SK-N-SH (cell line): ENCODE measurements at places on chromosomes 6 and 20. TPM values are rescaled to one million over a fixed set of nuclear protein-coding genes. Genes with fewer than 3 reads are reported as not detected.

DNA sequence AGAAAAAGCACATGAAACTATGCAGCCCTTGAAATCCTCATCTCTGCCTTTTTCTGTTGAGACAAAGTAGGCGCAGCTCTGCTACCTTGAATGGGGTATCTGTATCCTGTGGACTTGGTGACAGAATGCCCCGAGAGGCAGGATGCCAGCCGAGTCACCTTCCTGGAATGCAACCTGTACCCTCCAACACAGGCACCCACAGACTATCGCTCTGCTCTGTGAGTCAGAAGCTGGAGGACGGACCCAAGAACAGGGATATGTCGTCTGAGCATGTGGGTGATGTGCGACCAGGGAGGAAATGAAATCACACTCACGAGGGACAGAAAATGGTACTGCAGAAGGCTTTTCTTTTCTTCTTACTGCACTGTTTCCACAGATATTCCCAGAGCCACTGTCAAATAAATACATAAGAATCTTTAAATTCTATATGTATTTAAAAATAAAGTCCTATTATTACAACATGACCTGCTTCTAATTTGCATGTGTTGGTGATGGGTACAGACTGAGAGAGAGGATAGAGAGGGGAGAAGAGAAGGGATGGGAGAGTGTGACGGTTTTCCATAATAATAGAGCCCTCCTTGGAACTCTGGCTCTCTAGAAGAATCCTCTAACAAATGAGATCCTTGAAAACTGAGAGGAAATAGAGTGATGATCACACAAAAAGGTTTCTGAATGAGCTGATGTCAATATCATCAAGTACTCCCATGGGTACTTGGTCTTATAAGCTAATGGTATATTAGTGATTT, 308.1 kb downstream of the FOXC1 start:
- DNase-seq, result no peak

DNA sequence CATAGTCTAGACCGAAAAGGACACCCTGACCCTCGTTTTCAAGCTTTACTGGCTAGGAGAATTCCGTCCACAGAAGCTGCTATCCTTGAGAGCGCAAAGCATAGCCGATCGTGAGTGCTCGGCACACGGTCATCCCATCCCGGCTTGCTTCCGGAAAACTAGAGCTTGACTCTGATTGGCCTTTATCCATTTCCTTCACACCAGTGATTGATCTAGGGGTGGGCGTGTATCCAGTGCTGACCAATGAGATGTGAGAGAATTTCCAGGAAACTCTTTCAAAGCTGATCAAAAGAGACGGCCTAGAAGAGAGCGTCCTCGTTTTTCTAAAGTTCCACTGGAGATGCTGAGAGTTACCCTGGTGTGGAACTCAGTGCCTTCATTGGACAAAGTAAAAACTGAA, 41.0 kb upstream of the NFATC2 start:
- DNase-seq, result no peak

DNA sequence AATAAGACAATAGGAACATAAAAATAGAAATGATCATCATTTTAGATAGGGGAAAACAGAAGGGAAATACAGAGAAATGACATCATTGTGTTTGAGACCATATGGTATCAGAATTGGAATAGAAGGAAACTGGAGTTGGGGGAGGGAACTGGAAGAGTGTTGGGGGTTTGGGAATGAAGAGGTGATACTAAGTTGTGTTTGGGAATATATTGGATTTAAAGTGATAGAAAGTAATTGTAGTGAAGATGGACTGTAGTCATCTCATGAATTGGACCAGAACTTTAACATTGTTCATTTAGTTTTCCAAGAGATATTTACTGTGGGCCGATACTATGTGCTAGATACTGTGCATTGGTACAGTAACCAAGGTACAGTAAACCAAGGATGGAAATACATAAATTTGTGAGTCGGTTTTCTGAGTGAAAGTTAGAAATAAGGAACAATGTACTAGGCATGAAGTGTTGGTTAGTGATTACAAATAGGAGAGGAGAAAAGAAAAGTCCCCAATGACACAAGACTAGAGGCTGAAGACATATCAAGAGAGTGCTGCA, 32.3 kb downstream of the KCNQ5 start:
- no peak for DNase-seq

- DNase-seq, result no peak
These were observed 571.5 kb downstream of the HDGFL1 start for GRCh38 chr6:23140871-23141270.

- DNase-seq, result peak; percentile 93
These were observed at the start of gene CNKSR3 for GRCh38 chr6:154510144-154510905. Gene CNKSR3, minus strand, starts transcription at chr6:154510685. Its CDS starts 571 bp downstream, at chr6:154510114.

DNA sequence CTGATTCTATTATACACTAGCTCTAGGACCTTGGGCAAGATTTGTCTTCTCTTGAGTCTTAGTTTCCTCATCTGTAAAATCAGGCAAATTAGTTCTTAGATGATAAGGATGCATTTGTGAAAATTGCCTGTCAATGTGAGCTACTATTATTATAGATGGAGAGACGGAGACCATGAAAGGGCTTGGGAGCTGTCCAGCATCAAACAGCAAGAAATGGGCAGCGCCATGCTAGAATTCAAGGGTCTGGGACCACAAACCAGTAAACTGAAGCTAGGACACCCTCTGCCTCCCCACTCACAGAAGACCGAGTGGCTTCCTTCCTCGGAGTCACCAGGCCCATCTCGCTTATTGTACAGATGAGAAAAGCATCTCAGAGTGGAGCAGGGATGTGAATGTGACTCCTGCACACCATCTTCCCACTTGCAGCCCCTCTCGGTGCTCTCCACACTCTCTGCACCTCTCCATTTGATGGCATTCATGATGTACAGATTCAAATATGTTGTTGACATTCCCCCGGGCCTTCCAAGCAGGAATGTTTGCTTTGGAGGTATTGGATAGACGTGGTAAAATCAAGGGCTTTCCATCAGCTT, 24.1 kb upstream of the BPIFA3 start:
- no peak for DNase-seq

DNA sequence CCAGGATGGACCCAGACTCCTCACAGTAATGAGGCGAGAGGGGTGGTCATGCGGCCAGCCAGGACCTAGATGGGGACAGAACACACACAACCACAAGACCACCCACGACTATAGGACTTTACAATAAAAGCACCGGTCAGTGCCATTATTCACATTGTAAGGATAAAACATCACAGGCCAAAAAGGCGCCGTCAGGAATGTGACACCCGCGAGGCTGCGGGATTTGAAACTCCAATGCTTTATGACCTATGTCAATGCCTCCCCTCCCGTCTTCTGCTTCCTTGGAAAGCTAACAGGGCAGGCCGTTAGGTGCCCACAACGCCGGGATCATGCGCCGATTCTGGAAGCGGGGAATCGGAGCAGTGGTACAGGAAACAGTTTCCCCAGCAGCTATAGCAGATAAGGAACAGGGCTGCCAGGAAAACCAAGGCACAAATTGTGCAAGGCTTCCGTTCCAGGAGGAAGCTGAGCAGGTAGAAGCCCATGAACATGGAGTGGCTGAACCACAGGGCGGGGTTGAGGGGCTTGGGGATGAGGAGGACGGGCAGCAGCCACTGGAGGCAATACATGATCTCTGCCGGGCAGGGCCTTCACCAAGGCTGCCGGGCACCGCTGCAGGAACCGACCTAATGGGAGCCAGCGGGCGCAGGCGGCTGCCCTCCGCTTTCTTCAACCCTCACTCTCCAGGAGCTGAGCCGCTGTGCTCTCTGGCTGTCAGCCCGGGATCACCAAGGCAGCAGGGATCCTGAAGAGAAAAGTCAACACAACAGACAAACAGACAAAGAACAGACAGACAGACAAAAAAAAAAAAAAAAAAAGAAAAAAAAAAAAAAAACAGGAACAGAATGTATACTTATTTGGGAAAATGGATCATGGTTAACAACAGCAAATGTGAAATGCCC, 2.2 kb upstream of the NNAT start:
- DNase-seq, result no peak

- no peak for DNase-seq
These were observed 521 bp upstream of the RAD21L1 start for GRCh38 chr20:1225263-1225782.

DNA sequence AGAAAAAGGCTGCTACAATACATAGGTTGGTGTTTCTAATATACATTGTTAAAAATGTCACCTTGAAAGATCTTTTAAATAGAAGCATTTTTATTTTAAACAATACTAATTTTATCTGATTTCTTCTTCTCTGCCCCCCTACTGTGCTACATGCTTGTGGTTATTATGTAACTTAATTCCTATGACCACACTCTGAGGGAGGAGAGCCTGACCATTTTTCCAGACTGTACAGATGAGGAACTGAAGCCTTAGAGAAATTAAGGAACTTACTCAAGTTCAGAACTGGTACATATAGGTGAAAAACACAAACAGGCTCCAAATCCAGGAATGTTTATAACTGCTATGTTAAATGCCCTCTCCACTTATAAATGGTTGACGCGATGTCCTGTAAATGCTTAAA, 43.4 kb upstream of the ARHGAP18 start:
- DNase-seq, result no peak

- no peak for DNase-seq
These were observed 39.2 kb upstream of the KCNG1 start for GRCh38 chr20:51062065-51062464.

- DNase-seq, result no peak
These were observed 62.9 kb upstream of the ARG1 start for GRCh38 chr6:131510094-131510493.

DNA sequence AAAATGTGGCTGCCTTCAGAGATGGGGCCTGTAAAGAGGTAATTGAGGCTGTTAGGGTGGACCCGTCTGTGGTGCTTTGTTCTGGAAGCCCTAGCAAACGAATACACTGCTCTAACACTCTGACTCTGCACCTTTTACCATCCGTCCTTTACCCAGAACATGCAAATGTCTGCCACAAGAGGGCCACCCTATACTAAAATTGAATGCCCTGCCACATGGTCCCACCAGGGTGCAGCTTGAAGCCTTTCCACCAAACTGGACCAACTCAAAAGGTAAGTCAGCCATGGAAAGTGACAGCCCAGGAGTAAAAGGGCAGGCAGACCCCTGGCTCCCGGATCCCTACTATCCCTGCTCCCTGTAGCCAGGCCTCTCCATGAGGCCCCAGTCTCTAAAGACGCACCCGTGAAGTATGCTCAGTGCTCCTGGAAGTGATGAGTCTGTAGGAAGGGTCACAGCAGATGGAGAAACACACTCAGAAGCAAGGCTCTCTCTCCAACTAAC, 5.8 kb upstream of the BFSP1 start:
- peak; percentile 78 for DNase-seq

GRCh38 chr6:83860782-83861495, 1.4 kb downstream of the CYB5R4 start:
- no peak for DNase-seq

GRCh38 chr6:34600101-34600500, 44.0 kb upstream of the SPDEF start:
- DNase-seq, result no peak

DNA sequence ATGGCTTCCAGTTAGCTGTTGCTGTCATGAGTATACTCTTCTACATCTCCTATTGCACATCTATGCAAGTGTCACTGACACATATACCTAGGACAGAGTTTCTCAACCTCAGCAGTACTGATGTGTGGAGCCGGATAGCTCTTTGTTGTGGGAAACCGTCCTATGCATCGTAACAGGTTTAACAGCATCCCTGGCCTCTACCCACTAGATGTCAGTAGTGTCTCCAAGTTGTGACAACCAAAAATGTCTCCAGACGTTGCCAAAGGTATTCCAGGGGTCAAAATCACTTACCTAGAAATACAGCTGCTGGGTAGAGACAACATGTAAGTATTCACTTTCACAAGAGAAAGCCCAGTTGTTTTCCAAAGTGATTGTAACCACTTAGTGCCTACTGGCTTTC, 637.6 kb downstream of the RNF144B start:
- peak; percentile 5 for DNase-seq

DNA sequence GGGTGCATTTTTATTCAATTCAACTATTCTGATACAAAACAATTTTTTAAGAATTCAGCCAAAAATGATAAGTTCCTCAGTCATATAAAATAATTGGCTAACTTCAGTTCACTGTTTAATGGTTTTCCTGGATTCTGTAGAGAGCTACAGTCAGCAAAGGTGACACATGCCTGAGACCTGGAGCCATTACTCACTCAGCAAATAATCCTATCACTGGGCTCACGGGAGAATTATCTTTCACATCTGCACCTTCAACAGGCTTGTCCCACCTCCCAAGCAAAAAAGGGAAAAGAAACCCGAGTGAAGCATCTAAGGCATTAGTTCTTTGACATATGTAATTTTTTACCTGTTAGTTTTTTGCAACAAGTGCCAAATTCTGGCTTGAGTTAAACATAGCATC, 34.9 kb upstream of the FOXA2 start:
- DNase-seq, result no peak

DNA sequence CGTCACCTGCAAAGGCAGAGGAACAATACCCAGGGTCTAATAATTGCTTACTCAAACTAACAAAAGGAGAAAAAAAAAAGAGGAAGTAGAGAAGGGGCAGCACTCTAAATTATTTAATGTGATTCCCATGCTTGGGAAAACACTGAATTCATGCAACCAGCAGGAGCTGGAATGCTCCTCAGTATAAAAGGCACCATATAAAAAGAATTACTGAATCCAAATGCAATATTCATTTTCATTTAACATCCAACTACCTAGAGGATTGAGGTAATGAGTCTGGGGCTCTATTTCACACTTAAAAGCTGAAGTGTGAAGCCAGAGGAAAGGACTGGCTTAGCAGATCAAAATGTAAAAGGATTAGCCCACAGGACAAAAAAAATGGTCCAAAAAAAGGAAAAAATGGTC, 8.7 kb downstream of the B4GALT5 start:
- DNase-seq, result no peak

- DNase-seq, result no peak
These were observed 480.5 kb upstream of the ID4 start for GRCh38 chr6:19356692-19357091.

DNA sequence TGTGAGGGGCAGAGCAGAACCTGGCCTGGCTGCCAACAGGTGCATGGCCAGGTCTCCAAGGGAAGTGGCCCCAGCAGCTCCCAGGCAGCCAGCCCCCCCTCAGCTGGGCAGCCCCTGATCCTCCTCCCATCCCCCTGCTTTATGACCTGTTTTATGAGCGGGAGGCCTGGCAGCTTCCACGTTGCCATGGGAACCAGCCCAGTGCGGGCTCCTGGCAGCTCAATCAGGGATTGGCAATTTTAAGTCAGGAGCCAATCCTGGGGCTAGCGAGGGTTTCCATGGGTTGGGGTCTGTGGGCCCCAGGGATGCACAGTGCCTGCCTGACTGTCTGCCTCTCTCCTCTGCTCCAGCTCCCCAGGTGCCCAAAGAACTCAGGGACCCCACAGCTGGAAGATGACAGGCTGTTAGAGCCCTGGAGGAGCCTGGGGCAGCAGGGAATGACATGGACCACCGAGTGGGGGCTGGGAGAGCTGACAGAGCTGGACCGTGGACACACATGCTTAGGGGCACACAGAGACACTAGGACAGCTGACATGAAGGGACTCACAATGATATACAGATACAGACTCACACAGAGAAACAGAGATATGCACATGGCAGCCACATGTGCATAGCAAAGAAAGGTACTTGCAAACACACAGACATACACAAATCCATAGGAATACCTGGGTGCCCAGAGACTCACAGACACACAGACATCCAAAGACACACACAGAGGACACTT, 56.5 kb upstream of the SIRPA start:
- DNase-seq, result peak; percentile 76

FOXF2 gene
- not detected in 2 replicates for polyA plus RNA-seq

NKAIN4 gene
- polyA plus RNA-seq, result not detected in 2 replicates

ULBP3 gene
- polyA plus RNA-seq, result 4.6 and 4.9 TPM in 2 replicates

ASIP gene
- 0.15 TPM in 1 of 2 replicates, not detected in the other for polyA plus RNA-seq

DAAM2 gene
- polyA plus RNA-seq, result 0.20 and 0.23 TPM in 2 replicates

SAPCD1 gene
- 5.9 and 6.3 TPM in 2 replicates for polyA plus RNA-seq

KHDC1 gene
- polyA plus RNA-seq, result 6.0 and 6.6 TPM in 2 replicates

VPS16 gene
- polyA plus RNA-seq, result 62.0 and 78.4 TPM in 2 replicates

ECT2L gene
- polyA plus RNA-seq, result 0.02 TPM in 1 of 2 replicates, not detected in the other

DEFB115 gene
- not detected in 2 replicates for polyA plus RNA-seq

COL12A1 gene
- 0.03 and 0.10 TPM in 2 replicates for polyA plus RNA-seq
